ENCODE measurements at places on chromosomes 6 and 20.

DNA sequence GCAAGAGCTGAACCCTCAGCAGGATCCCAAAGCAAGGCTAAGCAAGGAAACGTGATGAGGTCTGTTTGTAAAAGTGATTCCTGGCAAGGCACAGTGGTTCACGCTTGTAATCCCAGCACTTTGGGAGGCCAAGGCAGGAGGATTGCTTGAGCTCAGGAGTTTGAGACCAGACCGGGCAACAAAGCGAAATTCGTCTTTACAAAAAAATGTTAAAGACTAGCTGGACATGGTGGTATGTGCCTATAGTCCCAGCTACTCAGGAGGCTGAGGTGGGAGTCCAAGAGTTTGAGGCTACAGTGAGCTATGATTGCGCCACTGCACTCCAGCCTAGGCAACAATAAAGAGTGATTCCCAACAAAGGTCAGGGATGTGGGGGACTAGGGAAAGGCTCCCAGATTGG lies 4.1 kb upstream of the XKR7 start:
- no peak for DNase-seq

DNA sequence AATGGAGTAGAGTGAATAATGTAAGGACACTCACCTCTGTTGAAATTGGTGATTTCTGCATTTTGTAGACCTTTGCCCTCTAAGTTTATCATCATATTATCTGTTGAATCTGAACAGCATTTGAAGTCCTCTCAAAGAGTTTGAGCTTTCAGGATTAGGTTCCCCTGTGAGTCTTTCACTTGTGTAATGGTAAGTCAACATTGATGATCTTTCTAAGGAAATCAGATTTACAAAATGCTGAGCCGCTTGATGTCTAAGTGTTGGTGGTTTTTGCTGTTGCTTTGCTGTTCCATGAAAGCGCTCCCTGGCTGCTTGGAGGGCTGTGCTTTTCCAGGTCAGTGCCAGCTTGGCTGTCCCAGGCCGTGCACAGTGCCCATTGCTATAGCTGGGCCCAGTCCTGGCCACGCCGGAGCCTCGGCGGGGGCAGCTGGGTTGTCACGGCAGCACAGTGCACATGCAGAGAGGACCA lies 33.8 kb upstream of the KIF25 start:
- no peak for DNase-seq

DNA sequence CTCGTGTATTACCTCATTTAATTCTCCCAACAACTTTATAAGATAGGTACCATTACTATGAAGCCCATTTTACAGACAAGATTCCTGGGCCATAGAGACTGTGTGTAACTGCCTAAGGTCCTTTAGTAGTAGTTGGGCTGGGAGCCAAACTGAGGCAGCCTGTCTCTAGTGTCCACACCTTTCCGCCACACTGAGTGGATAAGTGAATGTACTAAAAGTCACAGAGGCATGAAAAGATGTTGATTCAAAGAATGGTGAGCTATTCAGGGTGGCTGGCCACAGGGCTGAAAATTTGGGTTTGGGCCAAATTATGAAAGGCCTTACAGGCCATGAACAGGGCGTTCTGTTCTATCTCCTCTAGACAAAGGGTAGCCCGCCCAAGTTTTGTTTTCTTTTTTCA lies 11.0 kb downstream of the CD24 start:
- DNase-seq: no peak

- DNase-seq: no peak
These were observed 74.4 kb upstream of the MAN1A1 start for GRCh38 chr6:119423996-119424395.

GRCh38 chr6:80886475-80886874 lies 780.0 kb downstream of the BCKDHB start:
- DNase-seq: no peak
